Heart right ventricle (tissue), 16 donors: ENCODE measurements at places on chromosomes 3 and 15. TPM values are rescaled to one million over a fixed set of nuclear protein-coding genes. Genes with fewer than 3 reads are reported as not detected.
A peak's percentile ranks its signal among the peaks of the same experiment; 100 is the strongest.

DNA sequence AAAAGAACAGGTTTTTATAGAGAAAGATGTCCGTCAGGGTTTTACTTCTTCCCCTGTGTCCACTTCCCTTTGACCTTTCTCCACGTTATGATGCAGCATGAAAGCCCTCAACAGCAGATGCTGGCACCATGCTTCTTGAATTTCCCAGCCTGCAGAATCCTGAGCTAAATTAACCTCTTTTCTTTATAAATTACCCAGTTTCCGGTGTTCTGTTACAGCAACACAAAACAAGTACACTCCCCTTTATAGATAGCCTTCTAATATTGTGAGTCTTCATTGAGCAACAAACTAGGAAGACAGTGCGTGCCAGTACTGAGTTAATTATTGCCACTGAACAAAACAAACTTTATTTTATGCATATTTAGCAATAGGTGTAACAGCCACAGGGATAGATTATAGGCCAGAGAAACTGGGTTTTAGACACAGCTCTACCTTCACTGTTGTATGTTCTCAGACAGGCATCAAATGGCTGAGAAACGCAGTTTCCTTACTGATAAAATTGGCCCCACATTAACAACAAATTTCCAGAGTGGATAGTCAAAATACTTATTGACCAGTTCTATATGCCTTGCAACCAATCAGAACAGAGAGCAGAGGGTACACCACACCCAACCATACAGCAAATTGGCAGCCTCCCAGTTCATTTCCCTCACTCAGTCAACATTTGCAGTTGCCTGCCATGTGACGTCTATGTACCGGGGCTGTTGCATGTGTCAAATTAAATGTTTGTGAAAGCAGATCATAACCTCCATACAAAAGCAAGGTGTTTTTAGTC is 14.4 kb upstream of the TBL1XR1 start:
- no peak for DNase-seq
- no peaks in the 10 kb centered on the region for H3K27me3 ChIP-seq
- no peaks in the 10 kb centered on the region for H3K36me3 ChIP-seq
- no peak overlapping the region for H3K27ac ChIP-seq
- H3K4me1 ChIP-seq: no peaks in the 10 kb centered on the region
- no peak overlapping the region for H3K4me3 ChIP-seq

DNA sequence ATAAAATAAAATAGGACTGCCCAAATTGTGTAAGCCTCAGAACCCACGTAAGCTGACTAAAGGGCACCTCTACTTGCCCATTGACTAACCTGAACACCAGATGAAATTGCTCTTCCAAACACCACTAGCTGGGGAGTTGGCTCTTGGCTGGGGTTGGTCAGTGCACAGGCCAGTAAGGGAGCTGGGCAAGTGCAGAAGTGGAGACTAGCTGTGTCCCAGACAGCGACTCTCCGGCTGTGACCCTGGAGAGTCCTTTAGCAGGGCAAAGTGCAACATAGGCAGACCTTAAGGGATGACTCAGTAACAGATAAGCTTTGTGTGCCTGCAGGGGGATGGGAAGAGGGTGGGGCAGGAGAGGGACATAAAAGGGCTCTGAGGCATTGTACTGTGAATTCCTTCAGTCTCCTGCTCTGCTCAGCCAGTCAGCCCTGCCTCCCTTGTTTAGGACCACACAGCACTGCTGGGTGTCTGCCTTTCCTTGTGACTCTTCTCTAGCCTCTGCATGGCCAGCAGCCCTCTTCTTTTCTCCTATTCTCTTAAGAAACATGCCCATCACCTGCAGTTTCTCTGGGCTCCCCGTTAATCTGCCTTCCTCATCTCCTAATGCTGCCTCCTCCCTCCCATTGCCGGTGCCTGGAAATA is 13.2 kb downstream of the NR1I2 start:
- DNase-seq: no peak
- H3K27ac ChIP-seq: no peak overlapping the region
- H3K27me3 ChIP-seq: no peaks in the 10 kb centered on the region
- H3K36me3 ChIP-seq: no peaks in the 10 kb centered on the region
- no peaks in the 10 kb centered on the region for H3K4me1 ChIP-seq

GRCh38 chr15:38424101-38424552 is 29.8 kb upstream of the FAM98B start:
- no peaks in the 10 kb centered on the region for H3K36me3 ChIP-seq
- H3K27ac ChIP-seq: no peak overlapping the region
- no peaks in the 10 kb centered on the region for H3K4me1 ChIP-seq
- no peak overlapping the region for H3K4me3 ChIP-seq
- no peaks in the 10 kb centered on the region for H3K27me3 ChIP-seq
- no peak for DNase-seq

DNA sequence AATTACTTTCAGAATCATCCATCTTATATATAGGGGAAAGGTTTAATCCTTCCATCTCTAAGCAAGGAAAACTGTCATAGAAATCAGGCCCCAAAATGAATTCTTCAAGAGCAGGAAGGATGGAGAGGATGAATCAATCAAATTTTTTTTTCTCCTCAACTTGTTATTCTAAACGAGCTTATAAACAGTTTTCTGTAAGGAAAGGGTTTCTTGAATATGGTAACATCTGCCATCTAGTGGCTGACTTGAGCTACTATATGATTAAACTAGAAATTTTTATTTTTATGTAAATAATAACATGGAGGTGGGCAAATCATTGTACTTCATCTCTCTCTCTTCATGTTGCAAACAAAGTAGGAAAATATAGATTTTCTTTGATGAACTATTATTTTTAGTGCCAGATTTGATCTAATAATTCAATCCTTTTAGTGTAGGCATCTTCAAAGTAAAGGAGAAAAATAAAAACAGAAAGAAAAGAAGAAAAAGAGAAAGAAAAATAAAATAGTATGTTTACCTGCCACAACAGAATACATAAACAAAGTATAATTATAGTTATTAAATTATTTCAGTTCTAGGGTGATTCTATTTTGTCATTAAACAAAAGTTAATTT is 146.6 kb downstream of the SERPINI1 start:
- no peak overlapping the region for H3K4me3 ChIP-seq
- DNase-seq: no peak
- H3K4me1 ChIP-seq: peaks cover 23% of the 10 kb centered on the region
- no peaks in the 10 kb centered on the region for H3K27me3 ChIP-seq
- no peaks in the 10 kb centered on the region for H3K36me3 ChIP-seq
- peak overlapping the region; percentile 12 for H3K27ac ChIP-seq

- H3K4me3 ChIP-seq: no peak overlapping the region
- no peaks in the 10 kb centered on the region for H3K4me1 ChIP-seq
- H3K27ac ChIP-seq: no peak overlapping the region
- H3K36me3 ChIP-seq: no peaks in the 10 kb centered on the region
- no peaks in the 10 kb centered on the region for H3K27me3 ChIP-seq
These were observed 220.7 kb upstream of the TP63 start for GRCh38 chr3:189410522-189410921.

DNA sequence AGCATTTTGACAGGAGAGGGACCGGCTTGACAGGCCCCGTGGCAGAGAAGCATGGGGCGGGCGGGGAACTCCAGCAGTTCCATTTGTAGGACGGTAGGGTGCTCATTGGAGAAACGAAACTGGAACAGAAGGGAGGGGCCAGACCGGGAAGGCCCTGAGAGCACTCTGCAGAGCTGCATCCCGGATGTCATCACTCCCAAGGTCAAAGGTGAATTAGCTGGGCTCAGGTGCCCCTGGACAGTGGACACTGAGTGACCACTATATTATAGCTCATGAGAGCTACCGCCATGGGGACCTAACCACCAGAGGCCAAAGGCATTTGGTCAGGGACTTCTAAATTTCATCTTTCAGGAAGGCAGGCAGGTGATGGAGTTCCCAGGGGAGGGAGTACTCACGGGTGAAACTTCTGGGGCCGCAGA is 7.3 kb downstream of the CSRNP1 start:
- H3K36me3 ChIP-seq: peaks cover 41% of the 10 kb centered on the region
- H3K4me1 ChIP-seq: peaks cover 90% of the 10 kb centered on the region
- peak overlapping the region; percentile 100 for H3K27ac ChIP-seq
- H3K4me3 ChIP-seq: no peak overlapping the region
- DNase-seq: no peak

DNA sequence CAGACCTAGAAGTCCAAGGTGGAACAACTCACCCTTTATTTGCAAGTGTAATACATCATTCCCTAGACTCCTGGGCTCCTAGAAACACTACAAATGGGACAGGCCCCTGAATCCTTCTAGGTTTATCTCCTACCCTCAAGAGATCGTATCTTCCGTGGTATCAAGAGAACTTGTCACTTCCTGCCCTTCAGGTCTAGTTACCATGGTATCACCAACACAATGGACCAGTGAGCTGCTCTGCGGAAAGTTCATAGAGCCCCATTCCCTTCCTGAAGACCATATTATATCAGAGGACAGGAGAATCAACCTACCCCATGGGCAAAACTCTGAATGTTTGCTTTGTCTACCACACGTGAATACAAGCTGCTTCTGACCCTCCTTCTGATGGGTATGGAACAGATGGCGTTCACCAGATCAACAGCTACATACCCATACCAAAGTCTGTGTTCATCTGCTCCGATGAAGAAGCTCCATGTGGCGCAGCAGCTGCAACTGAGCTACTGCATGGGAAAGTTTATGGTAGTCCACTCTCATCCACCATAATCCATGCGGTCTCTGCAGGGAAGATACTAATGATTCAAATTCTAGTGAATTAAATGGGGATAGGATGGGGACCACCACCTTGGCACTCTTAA is 84.6 kb upstream of the KLF13 start:
- no peak for DNase-seq
- no peaks in the 10 kb centered on the region for H3K36me3 ChIP-seq
- H3K4me3 ChIP-seq: no peak overlapping the region
- no peak overlapping the region for H3K27ac ChIP-seq
- H3K27me3 ChIP-seq: no peaks in the 10 kb centered on the region

- H3K27me3 ChIP-seq: no peaks in the 10 kb centered on the region
- DNase-seq: peak; percentile 60
- peaks cover 51% of the 10 kb centered on the region for H3K4me1 ChIP-seq
- no peaks in the 10 kb centered on the region for H3K36me3 ChIP-seq
These were observed 91.4 kb downstream of the NFKBIZ start for GRCh38 chr3:101940521-101941317.

DNA sequence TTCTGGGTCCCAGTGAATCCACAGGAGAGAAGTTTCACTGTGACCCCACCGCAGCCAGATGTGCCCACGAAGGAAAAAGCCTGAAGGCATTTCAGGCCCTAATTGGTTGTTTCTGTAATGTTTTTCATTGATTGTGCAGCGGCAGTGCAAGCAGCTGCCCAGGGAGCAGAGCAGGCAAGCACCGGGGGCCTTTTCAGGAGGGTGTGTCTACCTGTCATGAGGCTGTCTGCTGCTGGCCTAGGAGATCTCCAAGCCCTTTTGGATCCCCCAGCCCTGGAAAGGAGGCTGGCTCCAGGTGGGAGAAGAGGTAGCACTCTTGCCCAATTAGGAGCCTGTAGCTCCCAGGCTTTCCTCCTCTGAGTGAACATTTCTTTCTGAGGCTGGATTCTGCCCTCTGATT is 108.8 kb downstream of the EPHB1 start:
- peaks cover 8% of the 10 kb centered on the region for H3K4me1 ChIP-seq
- H3K27me3 ChIP-seq: no peaks in the 10 kb centered on the region
- DNase-seq: no peak
- no peaks in the 10 kb centered on the region for H3K36me3 ChIP-seq

The GP9 gene
- not detected for total RNA-seq

The IGSF10 gene
- 3.8 TPM for total RNA-seq

The MUC13 gene
- total RNA-seq: not detected

The KLHL40 gene
- 0.88 TPM for total RNA-seq

The MITF gene
- total RNA-seq: 85.1 TPM

The MRPL3 gene
- total RNA-seq: 47.1 TPM

The MFGE8 gene
- 449 TPM for total RNA-seq

The FBXO40 gene
- 240 TPM for total RNA-seq
